ENCODE measurements at places on chromosomes 7 and 10.
A peak's percentile ranks its signal among the peaks of the same experiment; 100 is the strongest.

DNA sequence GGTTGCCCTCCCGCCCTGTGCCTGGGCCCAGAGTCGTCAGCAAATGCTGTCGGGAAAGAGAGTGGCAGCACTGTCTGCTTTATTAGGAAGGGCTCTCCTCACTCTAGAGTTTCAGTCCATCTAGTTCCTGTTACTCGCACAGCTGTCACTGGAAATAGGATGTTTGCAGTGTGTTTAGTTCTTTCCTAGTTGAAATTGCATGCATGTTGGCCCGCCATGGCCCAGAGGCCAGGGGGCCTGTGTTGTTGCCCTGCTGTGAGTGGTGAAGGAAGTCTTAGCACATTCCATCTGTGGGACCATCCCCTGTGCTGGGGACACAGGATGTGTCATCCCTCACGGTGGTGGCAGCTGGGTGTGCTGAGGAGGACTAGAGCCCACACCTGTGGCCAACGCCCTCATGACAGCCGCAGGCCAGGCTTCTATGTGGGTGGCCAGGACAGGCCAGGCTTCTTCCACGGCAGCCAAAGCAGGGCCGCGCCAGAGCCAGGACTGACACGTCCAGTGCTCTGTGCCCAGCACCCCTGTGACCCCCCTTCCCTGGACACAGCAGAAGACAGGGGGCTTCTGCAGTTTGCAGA is 45.4 kb downstream of the ZNF467 start:
- no peak for DNase-seq

GRCh38 chr10:97534746-97535367 is 36.1 kb downstream of the UBTD1 start:
- DNase-seq = peak; percentile 51

DNA sequence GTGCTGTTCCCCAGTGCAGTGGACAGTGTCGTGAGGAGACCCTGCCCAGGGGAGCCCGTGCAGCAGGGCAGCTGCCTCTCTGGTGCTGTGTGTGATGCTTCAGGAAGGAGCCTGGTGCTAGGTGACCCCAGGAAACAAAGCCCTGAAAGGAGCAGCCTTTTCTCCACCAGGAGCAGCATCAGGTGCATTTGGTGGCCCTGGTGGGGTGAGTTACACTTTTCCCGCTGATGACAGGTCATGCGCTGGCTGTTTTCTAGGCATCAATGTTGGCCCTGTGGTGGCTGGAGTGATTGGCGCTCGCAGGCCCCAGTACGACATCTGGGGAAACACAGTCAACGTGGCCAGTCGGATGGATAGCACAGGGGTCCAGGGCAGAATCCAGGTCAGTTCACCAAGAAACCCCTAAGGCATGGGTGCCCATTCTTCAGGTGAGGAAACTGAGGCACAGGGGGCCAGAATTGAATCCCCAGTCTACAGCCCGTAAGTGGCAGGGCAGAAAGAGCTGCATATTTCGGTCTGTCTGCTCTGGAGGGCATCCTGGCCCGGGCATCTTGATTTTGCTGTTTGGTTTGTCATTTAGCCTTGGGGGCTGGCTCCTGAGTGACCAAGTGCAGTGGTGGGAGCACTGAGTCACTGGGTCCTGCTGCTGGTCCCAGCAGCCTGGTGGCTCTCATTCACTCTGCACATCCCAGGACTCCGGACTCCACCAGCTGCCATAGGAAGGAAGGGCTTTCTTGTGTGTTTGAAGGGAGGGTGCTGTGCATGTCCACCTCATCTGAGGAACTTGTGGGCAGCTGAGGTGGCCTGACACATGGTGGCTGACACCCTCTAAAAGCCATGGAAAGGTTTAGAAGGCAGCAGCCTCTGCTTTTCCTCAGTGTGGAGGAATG is 136.3 kb downstream of the ADCY1 start:
- no peak for DNase-seq

DNA sequence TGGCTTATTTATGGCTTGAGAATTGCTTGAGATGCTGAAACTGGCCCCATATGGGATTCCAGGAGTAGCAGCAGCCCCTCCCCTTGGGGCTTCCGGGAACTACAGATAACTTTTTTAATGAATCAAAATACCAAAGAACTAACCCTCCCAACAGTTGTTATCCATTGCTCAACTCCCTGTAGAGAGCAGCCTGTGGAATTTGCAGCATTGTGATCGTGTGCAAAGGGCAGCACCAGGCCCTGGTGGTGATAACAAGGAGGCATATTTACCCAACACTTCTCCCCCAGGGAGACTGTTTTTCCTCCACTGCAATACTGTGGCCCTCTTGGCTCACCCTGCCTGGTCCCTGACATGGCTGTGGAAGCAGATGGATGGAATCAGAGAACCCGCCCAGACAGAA is 196.2 kb downstream of the PLXNA4 start:
- no peak for DNase-seq

DNA sequence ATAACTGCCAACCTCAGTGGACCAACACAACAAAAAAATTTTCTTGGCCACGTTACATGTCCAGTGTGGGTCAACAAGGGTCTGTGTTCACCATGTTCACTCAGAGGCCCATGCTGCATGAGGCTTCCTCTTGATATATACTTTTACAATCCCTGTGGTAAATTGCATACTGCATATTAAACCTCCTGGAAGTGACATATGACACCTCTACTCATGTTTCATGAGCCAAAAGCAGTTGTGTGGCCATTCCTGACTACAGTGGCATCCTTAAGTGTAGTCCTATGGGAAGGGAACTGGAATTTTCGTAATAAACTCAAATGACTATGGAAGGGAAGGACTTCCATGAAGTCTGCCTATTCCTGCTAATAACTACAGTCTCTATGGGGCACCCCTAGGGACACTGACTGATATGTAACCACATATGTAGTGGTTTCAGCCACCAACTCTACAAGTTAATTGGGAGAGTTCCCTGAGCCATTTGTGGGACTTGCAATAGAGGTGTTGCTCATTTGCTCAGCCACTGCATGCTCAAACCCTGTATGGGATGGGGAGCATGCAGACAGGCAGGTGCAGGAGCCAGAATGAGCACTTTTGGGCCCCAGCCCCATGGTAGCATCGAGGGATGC is 9.7 kb downstream of the DYNC1I1 start:
- DNase-seq = no peak

- no peak for DNase-seq
Observed at GRCh38 chr7:17057143-17057509, 175.3 kb upstream of the AGR3 start.

GRCh38 chr7:70208236-70209063 is 610.2 kb downstream of the AUTS2 start:
- DNase-seq = peak; percentile 2

DNA sequence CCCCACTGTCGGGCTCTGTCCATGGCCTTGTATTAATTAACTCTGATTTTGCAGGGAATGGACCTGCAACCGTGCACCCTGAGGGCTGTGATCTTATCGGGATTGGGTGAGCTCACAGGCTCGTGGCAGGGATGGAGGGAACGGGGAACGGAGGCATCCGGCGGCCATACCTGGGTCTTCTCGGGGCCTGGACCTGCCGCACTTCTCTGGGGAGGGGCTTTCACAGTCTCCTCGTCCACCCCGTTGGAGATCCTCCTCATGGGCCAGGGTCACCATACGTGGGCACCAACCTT is 57.5 kb upstream of the SHH start:
- no peak for DNase-seq

DNA sequence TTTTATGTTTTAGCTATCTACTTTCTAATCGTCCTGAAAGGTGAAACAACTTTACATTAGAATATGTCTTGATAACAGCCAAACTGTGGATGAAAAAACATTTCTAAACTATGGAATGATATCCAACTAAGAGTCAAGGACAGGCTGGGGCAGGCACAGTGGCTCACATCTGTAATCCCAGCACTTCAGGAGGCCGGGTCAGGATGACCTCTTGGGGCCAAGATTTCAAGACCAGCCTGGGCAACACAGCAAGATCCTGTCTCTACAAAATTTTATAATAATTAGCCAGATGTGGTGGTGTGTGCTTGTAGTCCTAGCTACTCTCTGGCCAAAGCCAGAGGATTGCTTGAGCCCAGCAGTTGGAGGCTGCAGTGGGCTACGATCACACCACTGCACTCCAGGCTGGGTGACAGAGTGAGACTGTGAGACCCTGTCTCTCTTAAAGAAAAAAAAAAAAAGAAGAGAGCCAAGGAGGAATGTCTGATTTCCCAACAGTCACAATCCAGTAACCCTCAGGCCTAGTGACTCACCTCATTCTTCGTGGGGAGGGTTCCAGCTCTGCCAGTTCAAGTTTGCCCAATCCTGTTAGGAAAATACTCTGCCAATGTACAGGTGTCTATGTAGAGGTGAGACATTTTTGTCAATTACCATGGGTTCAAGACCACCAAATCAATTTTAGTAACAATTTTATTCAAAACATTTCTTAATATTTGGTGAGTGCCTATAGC is 14.6 kb upstream of the FZD1 start:
- no peak for DNase-seq

DNA sequence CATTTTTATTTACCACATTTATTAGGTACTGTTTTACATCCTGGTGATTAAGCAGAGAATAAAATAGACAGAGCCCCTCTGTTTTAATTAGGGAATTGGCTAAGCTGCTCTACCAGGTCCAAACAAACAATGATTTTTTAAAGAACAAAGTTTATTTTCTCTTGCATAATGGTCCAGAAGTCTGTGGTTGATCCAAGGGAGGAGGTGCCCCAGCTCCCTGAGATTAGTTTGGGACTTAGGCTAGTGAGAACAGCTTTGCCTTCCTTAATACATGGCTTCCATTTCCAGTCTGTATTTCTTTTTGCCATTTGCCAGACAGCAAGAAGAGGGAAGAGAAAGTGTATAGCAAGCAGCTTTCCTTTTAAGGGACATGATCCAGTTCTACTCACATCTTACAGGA is 2.9 kb upstream of the MIOS start:
- no peak for DNase-seq

- DNase-seq = no peak
Observed at GRCh38 chr7:132114411-132114810, 461.9 kb downstream of the PLXNA4 start.

DNA sequence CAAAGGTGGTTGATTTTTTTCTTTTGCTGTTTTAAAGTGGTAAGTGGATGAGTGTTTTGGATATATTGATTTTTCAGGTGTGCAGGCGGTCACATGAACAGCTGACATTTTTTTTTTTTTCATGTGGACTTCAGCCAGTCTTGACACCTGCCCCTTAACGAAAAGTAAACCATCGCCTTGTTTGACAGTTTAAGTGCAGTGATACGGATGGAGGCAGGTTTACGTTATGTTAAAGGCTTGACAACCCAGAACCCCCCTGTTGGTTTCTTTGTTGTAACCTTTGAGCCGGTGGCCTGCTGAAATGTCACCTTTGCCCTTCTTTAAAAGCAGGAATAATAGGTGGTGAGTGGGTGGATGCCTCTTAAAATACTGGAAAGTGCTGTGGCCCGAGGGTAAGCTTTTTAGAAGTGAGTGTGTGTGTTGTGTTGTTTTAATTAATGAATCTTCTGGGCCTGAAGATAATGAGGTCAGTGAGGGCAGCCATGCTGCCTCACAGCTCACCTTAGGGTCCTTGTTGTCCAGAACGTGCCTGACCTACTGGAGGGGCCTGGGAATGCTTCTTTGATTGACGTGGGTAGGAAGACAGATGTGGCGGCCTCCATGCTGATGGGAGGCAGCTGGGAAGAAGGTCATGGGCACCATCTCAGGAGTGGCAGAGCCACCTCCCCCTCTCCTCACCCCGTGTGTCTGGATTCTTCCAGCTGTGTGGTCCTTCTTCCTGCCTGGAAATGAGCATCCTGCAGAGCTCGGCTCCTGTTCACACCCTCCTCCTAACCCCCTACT is 69.8 kb downstream of the TCF7L2 start:
- no peak for DNase-seq

- DNase-seq = no peak
Observed at GRCh38 chr7:112596260-112596659, 115.5 kb downstream of the LSMEM1 start.

DNA sequence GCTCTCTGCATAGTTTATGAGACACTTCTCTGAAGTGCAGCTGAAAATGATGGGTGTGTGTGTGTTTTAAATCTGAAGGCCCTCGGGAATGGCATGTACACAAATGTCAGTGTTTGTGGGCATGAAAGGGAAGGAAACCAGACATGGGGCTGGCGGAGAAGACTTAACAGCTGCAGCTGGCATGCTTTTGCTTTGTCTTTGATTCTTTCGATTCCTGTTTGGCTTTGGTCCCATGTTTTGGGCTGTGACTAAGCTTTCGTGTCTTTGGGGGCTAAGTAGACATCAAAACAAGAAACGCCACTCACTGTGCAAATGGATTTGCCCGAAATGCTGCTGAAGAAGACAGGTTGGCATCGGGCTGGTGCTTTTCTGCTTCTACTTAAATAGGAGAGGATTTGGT is 179.3 kb downstream of the PFKFB3 start:
- DNase-seq = peak; percentile 40

DNA sequence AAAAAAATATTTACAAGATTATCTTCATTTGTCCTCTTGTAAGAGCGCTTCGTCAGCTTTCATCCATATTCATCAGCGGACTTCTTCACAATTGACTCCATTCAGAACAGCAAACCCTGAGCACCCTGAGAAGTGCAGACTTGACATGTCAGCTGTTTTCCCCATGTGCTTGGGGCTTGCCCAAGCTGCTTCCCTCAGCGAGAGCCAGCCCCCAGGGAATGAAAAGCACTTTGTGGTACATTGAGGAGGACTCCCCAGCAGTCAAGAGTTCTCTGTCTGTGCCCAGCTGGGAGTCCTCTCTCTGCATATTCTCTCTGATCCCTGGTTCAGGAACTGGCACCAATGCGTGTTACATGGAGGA is 22.7 kb downstream of the HKDC1 start:
- no peak for DNase-seq

DNA sequence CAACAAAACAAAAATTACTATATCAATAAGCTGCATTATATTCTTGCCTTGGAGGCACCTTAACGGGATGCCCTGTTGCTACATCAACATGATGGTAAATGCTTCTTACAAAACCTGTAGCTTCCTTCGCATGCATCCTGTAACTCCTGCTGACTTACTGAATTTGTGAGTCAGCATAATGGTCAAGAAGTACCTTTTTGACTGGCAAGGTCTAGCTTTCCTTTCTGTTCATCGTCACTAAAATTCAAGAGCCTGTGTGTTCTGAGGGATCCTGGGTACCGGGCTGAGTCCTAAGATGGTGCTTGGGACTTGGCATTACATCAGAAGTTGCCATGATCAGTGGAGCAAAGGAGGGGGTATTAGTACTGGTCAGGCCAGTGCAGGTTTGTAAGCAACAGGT is 4.9 kb downstream of the PFKFB3 start:
- peak; percentile 73 for DNase-seq

DNA sequence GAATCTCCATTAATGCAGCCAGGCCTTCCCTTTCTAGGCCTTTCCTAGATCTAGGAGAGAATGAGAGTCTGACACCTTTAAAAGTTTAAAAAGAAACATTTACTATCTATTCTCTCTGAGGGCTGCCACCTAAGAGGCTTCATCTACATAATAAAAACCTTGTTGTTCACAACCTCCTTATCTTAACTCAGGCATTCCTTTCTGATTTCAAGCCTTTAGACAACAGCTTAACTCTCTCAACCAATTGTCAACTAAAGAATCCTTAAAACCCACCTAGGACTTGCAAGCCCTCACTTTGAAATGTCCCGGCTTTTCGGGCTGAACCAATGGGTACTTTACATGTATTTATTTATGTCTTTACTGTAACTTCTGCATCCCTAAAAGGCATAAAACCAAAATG is 64.3 kb upstream of the RET start:
- DNase-seq = no peak

- no peak for DNase-seq
Observed at GRCh38 chr7:76282344-76283253, 19.9 kb upstream of the HSPB1 start.
